ENCODE measurements at places on chromosomes 7 and 10.

DNA sequence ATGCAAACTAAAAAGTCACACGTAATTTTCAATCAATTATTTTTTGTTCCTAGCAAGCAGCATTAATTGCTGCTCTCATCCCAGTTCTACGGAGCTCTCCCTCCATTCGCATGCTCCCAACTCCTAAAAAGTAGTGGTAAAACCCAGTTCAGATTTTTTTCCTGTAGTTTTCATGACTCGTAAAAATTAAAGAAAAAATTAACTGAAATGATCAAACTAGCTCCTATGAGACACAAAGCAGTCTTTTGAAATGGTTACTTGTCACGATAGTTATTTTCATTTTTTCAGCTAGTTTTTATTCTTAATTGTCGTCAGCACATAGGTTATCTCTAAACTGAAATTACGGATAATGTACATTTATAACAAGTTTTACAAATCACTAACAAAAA is 1.8 kb downstream of the HNRNPA2B1 start:
- DNase-seq: no peak

GRCh38 chr10:55786461-55787050 is 574.5 kb downstream of the ZWINT start:
- DNase-seq: no peak

DNA sequence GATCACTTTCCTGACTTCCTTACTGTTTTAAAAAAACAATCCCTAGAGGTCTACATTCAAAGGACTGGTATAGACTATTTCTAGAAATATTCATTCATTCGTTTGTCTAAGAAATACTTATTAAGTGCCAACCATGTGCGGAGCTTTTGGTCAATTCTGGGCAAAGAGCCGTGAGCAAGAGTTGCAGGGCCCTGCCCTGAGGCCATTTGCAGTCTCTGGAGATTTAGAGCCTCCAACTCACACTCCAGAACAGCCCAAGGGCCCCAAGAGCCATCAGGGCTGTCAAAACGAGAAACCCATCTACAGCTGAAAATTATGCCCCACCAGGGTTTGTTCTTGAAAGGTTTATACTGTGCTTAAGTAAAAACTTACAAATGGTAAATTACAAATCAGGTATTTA is 16.2 kb downstream of the WDR91 start:
- no peak for DNase-seq

- DNase-seq: no peak
Measured at GRCh38 chr7:82534684-82535083, 91.1 kb upstream of the CACNA2D1 start.

- no peak for DNase-seq
Measured at GRCh38 chr10:76950354-76950753, 687.3 kb downstream of the KCNMA1 start.

GRCh38 chr7:117188949-117189592 is 133.8 kb downstream of the WNT2 start:
- DNase-seq: no peak

GRCh38 chr7:155743177-155743576 is 69.1 kb downstream of the SHH start:
- no peak for DNase-seq

DNA sequence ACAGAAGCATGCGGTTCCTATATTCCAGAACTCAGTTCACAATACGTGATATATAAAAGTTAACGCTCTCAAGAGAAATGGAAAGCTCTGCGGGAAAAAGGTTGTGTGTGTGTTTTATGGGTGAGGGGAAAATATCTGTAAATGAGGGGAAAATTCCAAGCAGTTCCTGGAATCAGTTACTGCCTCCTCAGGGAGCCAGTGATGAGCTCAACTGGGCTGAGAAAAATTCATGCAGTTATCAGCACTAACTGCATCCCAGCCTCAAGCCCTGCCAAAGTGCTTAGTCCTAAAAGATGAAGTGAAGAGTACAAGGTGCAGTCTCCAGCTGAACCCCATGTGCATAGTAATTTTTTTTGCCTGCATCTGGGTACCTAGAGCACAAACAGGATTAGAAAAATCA is 191.9 kb downstream of the CDK14 start:
- no peak for DNase-seq

DNA sequence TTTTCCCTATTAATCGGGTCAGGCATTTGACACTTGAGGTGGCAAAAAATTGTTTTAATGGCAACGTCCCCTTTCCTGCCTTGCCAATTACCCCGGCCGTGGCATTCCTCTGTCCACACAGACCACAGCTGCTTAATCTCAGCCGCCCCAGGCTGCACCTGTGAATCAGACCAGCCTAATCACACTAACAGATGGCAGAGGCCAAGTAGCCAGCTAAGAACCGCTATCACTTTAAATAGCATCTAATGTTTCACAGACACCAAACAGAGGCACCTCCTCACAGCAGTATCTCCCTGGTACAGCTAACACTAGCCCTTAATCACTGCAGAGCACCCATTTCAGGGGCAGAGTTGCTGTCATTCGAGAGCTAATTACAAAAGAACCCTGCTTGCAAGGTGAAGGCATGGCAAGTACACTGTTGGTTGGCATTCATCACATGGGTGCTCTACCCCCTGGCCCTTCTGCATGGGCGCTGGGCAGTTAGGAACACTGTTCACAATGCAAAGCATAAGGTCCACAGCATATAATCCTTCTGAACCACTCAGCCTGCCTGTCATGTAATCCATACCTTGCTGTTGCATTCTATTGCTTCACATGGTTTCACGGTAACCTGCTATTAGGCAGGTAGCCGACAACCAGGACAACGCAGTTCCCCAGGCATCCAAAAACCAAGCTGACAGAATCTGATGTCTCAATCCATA is 38.8 kb downstream of the FGFR2 start:
- no peak for DNase-seq

DNA sequence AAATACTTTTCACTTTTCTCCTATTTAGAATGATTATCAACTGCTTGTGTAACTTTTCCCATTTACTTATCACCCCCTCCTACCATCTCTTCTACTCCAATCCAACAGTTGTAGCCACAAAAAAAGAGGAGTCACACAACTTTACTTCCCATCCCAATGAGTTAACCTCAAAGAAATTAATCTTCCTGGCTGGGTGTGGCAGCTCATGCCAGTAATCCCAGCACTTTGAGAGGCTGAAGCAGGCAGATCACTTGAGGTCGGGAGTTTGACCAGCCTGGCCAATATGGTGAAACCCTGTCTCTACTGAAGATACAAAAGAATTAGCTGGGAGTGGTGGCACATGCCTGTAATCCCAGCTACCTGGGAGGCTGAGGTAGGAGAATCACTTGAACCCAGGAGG is 19.9 kb downstream of the SYPL1 start:
- DNase-seq: no peak

DNA sequence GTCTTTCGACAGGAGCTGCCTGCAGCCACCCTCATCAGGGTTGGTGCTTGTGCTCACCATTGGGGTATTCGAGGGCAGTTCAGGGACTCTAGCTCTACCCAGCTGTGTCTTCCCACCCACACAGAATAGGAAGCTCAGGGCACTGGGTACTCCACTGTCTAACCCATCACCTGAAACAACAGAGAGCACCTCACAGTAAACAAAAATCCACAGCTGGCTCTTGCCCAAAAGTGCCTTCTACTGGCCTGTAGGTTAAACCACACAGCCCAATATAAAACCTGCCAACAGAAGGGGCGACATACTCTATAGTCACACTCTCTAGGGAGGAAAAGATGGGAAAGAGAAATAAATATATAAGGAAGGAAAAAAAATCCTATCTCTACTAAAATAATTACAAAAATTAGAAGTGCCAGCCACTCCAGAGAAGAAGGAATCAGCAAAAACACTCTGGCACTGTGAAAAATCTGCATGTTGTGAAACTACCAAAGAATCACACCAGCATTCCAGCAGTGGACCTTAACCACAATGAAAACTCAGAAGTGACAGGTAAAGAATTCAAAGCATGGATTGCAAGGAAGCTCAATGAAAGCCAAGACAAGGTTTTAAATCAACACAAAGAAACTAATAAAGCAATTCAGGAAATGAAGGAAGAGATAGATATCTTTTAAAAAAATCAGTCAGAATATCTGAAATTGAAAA is 110.0 kb downstream of the HGF start:
- DNase-seq: no peak

GRCh38 chr7:153858355-153858754 is 193.8 kb upstream of the DPP6 start:
- no peak for DNase-seq

GRCh38 chr10:123284022-123284421 is 129.8 kb downstream of the BUB3 start:
- DNase-seq: no peak

- DNase-seq: no peak
Measured at GRCh38 chr10:4282496-4282895, 497.5 kb upstream of the KLF6 start.

GRCh38 chr10:50398823-50399222 is 147.5 kb upstream of the ASAH2 start:
- no peak for DNase-seq

DNA sequence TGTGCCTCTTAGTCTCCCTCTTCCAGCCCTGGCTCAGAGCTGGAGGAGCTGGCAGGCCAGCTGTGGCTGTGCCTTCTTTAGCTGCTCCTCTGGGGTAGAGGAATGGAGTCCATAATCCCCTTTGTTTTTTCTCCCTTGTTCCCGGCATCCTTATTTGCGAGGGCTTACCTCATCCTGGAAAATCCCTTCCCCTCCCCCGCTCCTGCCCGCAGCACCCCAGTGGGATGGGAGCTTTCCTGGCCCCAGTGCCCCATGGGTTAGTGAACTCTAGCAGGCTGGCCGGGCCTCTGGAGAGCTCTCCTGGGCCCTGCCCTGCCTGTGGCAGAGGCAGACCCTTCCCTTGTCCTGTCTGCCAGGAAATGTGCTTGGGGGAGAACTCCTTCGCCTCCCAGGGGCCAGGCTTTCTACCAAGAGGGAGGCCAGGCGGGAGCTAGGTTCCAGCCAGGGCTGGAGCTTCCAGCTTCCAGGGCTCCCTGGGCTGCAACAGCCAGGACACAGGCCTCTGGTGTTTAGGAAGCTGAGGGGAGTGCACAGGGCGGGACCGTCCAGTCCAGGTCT is 16.5 kb upstream of the TRIM8 start:
- DNase-seq: no peak

- DNase-seq: peak; percentile 20
Measured at GRCh38 chr7:106205621-106206222, 79.1 kb downstream of the NAMPT start.

GRCh38 chr10:75967491-75967890 is 536.1 kb downstream of the LRMDA start:
- no peak for DNase-seq

DNA sequence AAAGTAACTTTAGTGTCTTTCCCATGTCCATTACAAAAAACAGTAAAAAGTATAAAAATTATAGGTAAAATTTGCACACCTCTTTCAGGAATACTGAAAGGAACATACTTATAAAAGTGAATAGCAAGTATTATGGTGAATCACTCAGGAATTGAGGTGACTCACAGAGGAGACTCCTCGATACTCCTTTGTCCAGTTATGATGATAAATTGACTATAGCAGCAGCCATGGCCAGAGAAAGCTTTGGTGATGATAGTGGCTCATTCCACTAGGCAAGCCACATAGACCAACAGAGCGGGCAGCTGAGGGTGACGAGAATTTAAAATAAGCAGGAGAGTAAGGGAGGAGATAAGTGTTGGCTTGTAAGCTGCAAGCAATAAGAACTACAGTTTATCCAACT is 1231.1 kb upstream of the CELF2 start:
- DNase-seq: no peak

DNA sequence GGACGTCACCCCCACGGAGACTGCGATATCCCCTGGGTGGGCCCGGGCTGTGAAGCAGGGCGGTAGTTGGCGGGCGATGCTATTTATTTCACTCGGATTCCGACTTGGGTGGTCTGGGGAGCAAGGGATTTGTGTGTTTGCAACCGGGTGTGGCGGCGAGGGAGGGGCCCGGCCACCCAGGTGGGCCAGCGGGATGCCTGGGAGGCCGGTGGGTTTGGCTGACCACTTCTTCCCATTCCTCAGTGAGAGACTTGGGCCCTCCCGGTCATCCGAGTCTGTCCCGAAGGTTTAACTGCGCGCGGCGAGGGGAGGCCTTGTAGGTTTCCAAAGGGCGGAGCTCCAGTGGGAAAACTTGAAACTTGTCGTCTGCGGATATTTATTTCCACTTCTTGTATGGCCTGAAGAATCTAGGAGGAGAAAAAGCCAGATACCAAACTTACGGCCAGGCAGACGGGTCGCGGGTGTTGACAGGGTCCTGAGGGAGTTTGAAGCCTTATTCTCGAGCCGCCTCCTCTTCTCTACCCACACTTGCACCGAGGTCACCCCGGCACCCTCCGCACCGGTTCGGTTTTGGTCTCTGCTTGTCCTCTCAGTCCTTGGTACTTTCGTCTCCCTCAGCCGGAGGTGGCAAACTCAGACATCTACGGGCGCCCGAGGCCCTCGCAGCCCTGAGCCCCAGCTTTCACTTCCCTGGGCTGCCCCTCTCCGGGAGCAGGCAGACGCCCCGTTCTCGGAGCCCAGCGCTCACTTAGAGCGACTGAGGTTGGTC is 17.9 kb downstream of the ZNF316 start:
- DNase-seq: no peak

DNA sequence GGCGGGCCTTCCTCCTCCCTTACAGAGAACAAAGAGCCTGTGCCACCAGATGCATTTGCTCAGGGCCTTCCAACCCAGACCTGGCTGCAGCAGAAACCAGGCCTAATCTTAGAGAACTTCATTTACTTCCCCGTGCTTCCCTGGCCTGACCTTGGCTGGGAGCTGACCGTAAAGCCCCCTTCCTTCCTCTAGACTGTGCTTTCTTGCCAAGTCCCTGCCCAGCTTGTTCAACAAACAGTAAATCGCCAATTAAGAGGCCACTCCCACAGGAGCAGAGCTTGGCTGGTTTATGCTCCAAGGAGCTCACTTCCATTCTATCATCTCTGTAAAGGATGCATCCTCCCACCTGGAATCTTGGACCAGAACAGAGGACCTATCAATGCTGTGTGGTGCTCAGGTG is 110.9 kb downstream of the COL13A1 start:
- no peak for DNase-seq

- DNase-seq: no peak
Measured at GRCh38 chr7:33446551-33446950, 317.2 kb downstream of the BBS9 start.

- no peak for DNase-seq
Measured at GRCh38 chr7:1560620-1561031, 4.6 kb upstream of the TMEM184A start.

GRCh38 chr7:47539398-47540052 is 42.4 kb downstream of the TNS3 start:
- no peak for DNase-seq

DNA sequence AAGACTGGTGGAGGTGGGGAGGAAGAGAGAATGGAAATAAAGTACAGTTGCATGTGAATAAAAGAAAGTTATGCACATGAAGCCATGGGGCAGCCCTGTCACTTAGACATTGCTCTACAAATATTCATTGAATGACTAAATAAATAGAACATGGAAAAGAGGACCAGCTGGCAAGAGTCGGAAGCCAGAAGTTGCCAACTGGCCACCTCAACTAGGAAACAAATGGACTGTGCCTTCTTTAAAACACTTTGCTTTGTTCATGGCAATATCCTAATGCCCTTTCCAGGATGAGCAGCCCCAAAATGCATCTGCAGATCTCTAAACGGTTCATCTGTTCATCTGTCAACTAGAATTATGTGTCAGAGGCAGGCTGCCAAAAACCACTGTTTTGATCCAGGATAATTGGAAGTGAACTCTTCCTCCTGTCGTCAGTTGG is 157.3 kb downstream of the NOC3L start:
- DNase-seq: no peak

- DNase-seq: no peak
Measured at GRCh38 chr10:30775779-30776591, 146.4 kb upstream of the LYZL2 start.
